CD4-positive, alpha-beta T cell treated with Interleukin-15 for 4 hours (primary cell): ENCODE measurements at places on chromosomes 13 and 19.

- no peak for DNase-seq
These were observed 20.5 kb upstream of the SLC7A10 start for GRCh38 chr19:33245948-33246708.

GRCh38 chr19:23887642-23888041 lies 27.0 kb upstream of the ZNF726 start:
- no peak for DNase-seq

DNA sequence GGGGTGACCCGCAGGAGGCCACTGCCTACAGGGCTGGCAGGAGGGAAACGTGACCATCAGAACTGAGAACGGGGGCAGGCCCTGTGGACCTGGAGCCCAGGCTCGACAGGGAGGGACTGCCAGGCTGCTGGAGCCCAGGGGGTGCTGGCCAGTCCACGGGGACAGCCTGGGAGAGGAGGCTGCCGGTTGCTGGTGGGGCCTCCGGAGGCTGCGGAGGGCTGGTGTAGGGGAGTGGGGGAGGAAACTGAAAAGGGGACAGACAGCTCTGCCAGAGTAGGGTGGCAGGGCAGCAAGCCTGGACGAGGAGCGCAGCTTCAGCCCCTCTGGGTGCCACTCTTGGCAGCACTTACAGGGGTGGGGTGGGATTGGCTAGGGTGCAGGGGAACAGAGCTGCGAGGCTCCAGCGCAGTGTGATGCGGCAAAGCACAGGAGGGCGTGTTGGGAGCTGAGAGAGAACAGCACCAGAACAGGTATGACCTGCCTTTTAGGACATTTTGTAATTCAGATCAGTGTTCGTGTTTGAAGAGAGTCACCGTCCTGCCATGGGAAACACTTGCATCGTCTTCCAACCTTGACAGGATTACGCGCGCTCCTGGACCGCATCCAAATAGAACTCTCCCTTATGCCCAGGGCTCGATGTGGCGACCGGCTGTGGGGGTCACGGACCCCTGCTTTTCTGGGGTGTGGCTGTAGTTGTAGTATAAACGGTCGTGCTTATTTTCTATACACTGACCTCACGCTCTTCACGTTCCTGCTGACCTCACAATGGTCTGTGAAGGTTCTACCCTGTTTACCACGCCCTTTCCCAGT lies 19.9 kb upstream of the ARHGEF7 start:
- DNase-seq: no peak

GRCh38 chr19:35845215-35846037 lies 6.9 kb downstream of the NPHS1 start:
- no peak for DNase-seq

GRCh38 chr13:43074824-43075510 lies 51.6 kb downstream of the DNAJC15 start:
- DNase-seq: no peak
